Tibial nerve (tissue), 4 donors: ENCODE measurements at places on chromosomes 4 and X. TPM values are rescaled to one million over a fixed set of nuclear protein-coding genes. Genes with fewer than 3 reads are reported as not detected.

DNA sequence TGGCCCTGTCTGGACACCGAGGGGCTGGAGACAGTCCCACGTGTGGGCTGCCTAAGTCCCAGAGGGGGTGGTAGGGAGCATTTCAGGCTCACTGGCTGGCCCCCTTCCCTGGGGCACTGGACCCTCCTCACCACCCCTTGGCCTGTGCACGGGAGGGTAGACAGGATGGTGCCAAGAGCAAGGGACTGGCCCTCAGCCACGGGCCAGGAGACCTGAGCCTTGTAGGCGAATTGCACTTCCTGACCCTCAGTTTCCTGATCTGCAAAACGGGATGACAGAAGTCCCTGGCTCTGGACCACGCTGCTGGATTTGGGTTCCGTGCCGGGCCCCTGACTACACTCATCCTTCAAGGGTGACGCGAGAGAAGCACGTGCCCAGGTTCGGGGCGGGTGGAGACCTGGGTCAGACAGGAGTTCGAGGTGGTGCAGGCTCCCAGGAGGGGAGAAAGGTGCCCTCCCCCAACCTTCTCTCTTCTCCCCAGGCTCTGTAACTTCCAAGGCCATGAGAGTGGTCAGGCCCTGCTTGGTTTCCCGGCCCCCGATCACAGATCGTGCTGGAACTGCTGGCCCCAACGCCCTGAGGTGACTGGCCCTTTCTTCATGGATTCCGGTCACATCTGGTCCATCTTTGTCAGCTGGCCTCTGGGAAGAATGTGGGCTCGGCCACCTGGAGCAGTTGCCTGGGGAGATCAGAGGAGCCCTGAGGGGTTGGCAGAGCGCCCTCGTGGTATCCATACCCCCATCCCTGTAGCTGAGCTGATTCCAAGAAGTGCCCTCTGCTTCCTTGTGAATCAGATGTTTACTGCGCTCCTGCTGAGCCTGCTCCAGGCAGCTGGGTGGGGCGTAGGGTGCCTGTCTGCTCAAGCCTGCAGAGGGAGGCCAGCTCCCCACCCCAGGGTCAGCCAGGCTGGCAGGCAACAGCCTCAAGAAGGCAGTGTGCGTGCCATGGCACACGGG, 3.3 kb downstream of the SH3BP2 start:
- no peak for DNase-seq

- no peak for DNase-seq
These were observed 5.7 kb downstream of the GUCY1A1 start for GRCh38 chr4:155672342-155672741.

DNA sequence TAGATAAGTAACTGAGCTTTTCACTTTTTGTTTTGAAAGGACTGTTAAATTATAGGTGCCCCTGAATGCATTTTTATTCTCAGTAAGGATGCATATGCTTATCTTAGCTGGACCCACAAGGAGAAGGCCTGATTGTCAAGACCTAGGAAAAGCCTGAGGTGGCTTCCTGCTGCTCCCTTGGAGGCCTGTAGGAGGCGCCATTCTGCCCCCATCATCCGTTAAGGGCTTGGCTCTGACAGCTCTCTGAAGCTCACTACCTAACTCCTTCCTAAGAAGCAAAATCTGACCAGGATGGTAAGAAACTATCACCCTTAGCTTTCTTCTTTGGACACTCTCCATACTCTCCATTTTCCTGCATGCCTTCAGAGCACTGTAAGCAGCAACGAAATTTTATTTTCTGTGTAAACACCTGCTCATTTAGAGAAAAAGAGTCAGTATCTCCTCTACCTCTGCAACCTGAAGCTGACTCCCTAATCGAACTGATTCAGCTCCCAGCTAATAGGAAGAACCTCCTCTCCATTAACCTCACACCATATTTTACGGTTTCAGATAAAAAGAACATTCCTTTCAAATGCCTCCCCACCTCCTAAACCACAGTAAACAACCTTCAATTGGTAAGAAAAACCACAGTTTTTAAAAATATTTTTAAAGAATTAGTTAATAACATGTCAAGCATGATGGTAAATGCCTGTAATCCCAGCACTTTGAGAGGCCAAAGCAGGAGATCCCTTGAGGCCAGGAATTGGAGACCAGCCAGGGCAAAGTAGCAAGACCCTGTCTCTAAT, 73.4 kb upstream of the EDNRA start:
- DNase-seq = no peak

The MAP3K15 gene
- not detected for total RNA-seq

- no peak for DNase-seq
These were observed 16.4 kb upstream of the ZNF280C start for GRCh38 chrX:130285069-130285620.

GRCh38 chrX:42093756-42094155, 170.4 kb upstream of the CASK start:
- no peak for DNase-seq

- DNase-seq = no peak
These were observed 2185.1 kb upstream of the TENM3 start for GRCh38 chr4:180057891-180058671.

GRCh38 chr4:99209671-99210070, 9.4 kb downstream of the ADH6 start:
- no peak for DNase-seq

DNA sequence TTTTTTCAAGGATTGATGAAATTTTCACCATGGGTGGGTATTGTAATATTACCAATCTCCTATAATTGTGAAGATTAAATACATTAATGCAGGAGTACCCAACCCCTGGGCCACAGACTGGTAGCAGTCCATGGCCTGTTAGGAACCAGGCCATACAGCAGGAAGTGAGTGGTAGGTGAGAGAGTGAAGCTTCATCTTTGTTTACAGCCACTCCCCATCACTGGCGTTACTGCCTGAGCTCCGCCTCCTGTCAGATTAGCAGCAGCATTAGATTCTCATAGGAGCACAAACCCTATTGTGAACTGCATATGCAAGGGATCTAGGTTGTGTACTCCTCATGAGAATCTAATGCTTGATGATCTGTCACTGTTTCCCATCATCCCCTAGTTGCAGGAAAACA, 15.1 kb downstream of the RAPGEF2 start:
- no peak for DNase-seq

DNA sequence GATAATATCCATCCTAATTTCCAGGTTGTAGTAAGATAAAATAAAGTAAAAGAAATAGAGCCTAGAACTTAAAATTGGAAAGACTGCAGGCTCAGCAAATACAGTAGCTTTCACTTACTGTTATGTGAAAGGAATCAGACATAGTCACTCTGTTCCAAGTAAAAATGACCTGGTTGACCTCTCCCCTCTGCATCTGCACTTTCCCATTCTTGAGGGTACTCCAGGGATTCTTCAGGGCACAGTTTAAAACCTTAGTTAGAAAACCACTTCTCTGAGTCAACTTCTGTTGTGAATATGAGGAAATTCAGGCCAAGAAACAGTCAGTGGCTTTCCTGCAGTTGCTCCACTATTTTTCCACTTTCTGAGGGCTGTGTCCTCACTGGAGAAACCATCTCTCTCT, 42.9 kb downstream of the FRAS1 start:
- no peak for DNase-seq

The SSX4 gene
- total RNA-seq = not detected

- DNase-seq = no peak
These were observed 24.1 kb downstream of the MSMO1 start for GRCh38 chr4:165351359-165352130.

- DNase-seq = no peak
These were observed 148.4 kb upstream of the VCX3A start for GRCh38 chrX:6683353-6683752.

DNA sequence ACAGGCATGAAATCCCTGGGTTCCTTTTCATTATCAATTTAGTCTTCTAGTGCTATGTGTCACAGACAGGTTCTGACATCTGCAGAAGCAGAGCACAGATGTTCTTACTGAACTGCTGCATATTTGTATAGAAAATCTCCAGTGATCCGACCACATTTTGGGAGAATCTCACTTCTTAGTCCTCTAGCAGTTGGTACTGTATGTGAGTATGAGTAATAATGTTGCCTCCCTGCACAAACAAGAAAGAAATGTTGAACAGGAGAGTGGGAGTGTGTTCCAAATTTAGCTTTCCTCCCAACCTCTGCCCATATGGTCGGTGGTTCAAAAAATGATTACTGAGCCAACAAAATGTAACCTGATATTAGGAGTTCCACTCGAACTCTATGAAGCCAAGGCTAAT, 165.3 kb upstream of the GPC4 start:
- DNase-seq = no peak

DNA sequence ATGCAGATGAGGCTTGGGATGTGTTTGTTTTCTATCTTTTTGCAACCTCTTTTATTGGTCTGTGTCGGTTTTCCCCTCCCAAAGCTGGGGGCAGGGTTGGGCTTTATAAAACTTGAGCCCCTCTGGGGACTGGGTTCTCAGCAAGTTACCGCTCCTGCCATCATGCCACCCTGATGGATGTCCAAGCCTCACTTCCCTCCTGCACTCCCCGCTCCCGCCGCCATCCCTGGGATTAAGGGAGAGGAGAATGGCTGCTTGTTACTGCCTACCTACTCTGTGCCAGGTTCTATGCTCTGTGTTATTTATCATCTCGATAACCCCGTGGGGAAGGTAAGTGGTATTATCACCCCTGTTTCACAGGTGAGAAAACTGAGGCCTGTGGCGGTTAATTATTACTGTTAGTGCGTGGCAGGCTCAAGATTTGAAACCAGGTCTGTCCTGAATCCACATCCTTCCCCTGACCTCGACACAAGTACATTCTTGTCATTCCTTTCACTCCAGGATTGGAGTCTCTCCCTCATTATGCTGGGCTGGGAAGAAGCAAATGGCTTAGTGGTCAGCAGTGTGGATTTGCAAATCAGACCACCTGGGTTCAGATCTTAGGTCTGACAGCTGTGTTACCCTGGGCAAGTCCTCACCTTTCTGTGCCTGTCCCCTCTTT, 4.5 kb downstream of the UBA1 start:
- no peak for DNase-seq

DNA sequence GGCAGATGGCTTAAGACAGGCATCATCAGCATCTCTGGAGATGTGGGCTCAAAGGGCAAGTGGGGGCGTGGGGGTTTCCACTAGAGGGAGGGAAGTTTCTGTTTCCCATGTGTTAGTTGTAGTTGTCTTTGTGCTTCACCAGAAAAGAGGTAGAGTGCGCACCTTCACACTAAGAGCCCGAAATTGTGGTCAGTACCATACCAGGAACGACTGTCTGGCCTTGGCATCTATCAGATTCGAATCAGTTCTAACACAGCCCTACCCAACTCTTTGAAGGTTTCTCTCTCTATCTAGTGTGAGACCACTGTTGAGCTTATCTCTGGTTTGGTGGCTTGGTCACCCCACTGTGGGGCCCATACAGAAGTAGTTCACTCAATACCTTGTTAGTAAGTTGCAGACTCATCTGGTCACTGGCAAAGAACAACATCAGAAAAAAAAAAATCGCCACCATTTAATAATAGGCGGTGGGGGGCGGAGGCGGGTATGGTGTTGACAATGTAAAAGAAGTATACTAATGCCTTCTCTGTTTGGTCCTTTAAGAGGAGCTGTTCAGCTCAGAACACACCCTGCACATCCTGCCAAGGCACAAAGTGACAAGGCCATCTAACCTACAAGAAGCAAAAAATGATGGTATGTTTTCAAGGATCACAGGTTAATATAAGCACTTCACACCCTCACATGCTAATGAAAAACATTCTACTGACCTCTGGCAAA, 71.1 kb downstream of the NYX start:
- no peak for DNase-seq

The CSN1S1 gene
- not detected for total RNA-seq

The BMX gene
- total RNA-seq = 5.9 TPM

DNA sequence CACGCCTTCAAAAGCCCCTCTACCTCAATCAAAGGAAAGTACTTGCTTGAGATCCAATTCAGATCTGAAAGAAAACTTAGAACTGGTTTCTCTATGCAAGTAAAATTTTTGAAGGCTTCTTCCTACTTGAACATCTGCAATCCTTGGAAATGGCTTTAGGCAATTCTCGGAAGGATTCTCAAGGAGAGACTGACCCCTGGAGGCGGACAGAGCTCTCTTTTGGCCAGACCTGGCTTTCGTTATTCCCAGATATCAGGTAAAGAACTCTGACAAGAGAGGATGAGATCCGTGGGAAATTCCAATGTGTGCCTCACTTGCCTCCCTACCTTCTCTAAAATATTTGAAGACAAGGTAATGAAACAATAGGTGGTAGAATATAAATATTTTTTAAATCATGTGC, 670.3 kb upstream of the FAM241A start:
- DNase-seq = no peak

The ADH1B gene
- 1,760 TPM for total RNA-seq

DNA sequence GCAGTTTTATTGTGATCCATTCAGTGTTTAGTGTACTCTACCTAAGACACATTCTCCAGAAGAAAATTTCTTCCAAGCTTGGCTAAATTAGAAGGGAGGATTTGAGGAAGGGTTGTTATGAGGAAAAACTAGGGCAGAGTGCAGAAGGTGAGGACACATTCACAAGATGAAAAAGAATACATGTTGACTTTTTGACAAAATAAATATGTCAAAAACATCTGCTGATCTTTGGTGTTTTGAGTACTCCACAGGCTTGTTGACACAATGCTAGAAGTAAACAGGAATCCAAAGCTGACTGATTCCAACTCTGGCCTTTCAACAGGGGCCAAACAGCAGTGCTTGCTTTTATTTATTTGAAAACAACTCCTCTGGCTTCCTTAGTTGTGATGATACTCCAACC, 125.8 kb upstream of the SLC7A11 start:
- DNase-seq = no peak

- no peak for DNase-seq
These were observed 1678.3 kb downstream of the PCDH19 start for GRCh38 chrX:98731821-98732220.

DNA sequence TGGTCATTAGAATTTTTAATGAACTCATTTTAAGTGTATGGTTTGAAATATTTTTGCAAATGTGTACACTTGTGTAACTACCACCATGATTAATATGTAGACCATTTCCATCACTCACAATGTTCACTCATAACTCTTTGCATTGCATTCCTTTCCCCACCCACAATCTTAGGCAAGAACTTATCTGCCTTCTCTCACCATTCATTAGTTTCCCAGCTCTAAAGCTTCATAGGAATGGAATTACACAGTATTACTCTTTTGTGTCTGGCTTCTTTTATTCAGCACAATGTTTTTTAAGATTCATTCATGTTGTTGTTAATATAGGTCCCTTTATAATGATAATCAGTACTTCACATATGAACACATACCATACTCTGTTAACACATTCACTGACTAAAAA, 106.1 kb downstream of the ARAP2 start:
- DNase-seq = no peak

GRCh38 chrX:47169273-47169672, 24.3 kb downstream of the RBM10 start:
- no peak for DNase-seq

GRCh38 chr4:154435895-154436294, 55.7 kb downstream of the DCHS2 start:
- DNase-seq = no peak

DNA sequence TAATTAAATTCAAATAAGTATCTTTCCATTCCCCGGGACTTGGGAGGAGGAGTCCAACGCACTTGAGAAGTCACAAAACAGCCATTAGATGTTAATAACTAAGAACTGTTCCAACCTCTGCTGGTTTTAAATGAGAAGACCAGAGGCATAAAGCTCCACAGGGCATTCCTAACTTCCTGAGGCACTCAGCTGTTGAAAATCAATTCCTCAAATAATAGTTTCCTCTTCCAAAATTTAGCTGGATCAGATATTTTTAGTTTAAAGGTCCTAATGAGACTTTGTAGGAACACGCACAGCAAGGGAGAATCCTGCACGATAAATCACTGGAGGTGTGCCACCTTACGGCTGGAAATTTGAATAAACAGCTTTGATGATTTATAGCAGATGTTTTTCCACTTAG, 504.3 kb upstream of the ZFP42 start:
- DNase-seq = no peak
